ENCODE measurements at places on chromosomes 12 and 14. TPM values are rescaled to one million over a fixed set of nuclear protein-coding genes. Genes with fewer than 3 reads are reported as not detected.

GRCh38 chr12:128609861-128610260, 213.9 kb downstream of the SLC15A4 start:
- H3K36me3 ChIP-seq = no peaks in the 10 kb centered on the region
- H3K27ac ChIP-seq = no peak overlapping the region
- no peak overlapping the region for H3K4me3 ChIP-seq
- no peaks in the 10 kb centered on the region for H3K27me3 ChIP-seq
- DNase-seq = peak; percentile 50

DNA sequence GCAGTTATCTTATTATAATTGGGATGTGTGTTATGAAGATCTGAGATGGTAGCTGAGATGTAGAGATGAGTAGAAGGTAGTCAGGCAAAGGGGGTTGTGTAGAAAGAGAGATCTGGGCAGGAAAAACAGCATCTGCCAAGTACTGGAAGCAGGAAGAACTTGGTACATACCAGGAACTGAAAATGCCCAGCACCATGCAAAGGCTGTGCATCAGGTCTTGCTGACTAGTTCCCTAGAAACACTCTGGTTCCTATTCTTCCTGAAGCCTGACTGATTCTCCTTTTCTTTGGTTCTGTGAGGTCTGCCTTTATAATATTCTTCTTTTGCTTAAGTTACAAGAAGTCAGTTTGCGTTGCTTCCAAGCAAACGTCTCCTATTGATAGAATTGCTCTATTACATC, 6.7 kb upstream of the NFATC4 start:
- H3K27me3 ChIP-seq = peaks cover 39% of the 10 kb centered on the region
- no peak overlapping the region for H3K27ac ChIP-seq
- no peak for DNase-seq
- peaks cover 5% of the 10 kb centered on the region for H3K4me1 ChIP-seq
- H3K36me3 ChIP-seq = no peaks in the 10 kb centered on the region
- H3K4me3 ChIP-seq = no peak overlapping the region

DNA sequence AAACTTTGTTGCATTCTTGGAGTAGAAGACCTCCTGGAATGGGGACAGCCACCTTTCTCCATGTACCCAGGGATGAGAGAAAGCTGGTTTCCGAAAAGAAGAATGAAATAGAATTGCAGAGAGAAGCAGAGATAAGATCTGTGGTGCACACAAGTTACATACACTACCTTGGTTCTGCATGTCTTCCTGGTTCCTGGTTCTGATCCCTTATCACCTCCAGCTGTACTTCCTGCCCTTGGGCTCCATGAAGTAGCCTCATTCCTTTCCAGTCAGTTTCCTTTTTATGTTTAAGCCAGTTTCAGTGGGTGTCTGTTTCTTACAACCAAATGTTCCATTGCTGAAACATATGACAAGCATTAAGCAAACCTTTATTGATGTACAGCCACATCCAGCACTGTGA, 69.3 kb downstream of the FBXW8 start:
- H3K27me3 ChIP-seq = no peaks in the 10 kb centered on the region
- H3K4me1 ChIP-seq = no peaks in the 10 kb centered on the region
- H3K4me3 ChIP-seq = no peak overlapping the region
- DNase-seq = no peak

- H3K36me3 ChIP-seq = no peaks in the 10 kb centered on the region
- DNase-seq = peak; percentile 90
- H3K27ac ChIP-seq = no peak overlapping the region
- no peak overlapping the region for H3K4me3 ChIP-seq
- peaks cover 8% of the 10 kb centered on the region for H3K4me1 ChIP-seq
These were observed 30.6 kb downstream of the PPFIBP1 start for GRCh38 chr12:27554421-27555186.

The TXNDC16 gene
- 4.7 TPM for total RNA-seq

DNA sequence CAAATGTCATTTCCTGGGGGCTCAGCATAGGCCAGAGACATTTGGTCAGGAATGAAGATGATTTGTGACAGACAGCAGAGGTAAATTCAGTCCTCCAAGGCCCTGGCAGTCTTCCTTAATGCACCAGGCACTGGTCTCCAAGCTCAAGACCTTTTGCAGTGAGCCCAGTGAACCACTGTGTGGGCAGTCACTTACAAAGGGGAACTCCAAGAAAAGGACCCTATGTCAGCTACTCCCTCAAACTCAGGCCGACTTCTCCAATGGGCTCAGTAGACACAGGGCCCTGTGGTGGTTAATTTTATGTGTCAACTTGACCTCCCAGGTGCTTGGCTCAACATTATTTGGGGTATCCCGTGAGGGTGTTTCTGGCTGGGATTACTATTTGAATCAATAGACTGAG, 29.3 kb upstream of the PLEK2 start:
- no peak for DNase-seq
- H3K27me3 ChIP-seq = no peaks in the 10 kb centered on the region
- H3K4me3 ChIP-seq = no peak overlapping the region
- H3K36me3 ChIP-seq = no peaks in the 10 kb centered on the region

DNA sequence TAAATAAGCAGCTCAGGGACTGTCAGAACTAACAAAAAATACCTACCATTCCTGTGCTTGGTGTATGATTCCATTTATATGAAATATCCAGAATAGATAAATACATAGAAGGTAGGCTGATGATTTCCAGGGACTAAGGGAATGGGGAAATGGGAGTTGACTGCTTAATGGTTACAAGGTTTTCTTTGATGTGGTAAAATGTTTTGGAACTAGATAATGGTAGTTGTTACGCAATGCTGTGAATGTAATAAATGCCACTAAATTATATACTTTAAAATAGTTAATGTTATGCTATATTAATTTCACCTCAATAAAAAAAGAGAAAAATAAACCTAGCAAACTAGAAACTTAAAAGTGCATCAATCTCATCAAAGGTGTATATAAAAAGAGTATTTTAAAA, 41.1 kb downstream of the CEP83 start:
- H3K27ac ChIP-seq = no peak overlapping the region
- H3K4me3 ChIP-seq = no peak overlapping the region
- DNase-seq = no peak
- H3K4me1 ChIP-seq = no peaks in the 10 kb centered on the region
- H3K36me3 ChIP-seq = no peaks in the 10 kb centered on the region

The HOXC12 gene
- not detected for total RNA-seq

- no peaks in the 10 kb centered on the region for H3K27me3 ChIP-seq
- no peak overlapping the region for H3K27ac ChIP-seq
- H3K4me3 ChIP-seq = no peak overlapping the region
- H3K36me3 ChIP-seq = no peaks in the 10 kb centered on the region
- no peak for DNase-seq
- H3K4me1 ChIP-seq = peaks cover 16% of the 10 kb centered on the region
These were observed 171.6 kb upstream of the PTPRQ start for GRCh38 chr12:80272387-80272915.

GRCh38 chr12:51593539-51593938, 2.5 kb downstream of the SCN8A start:
- no peaks in the 10 kb centered on the region for H3K36me3 ChIP-seq
- no peak overlapping the region for H3K27ac ChIP-seq
- H3K4me3 ChIP-seq = no peak overlapping the region
- DNase-seq = peak; percentile 77
- H3K4me1 ChIP-seq = no peaks in the 10 kb centered on the region
- peaks cover 32% of the 10 kb centered on the region for H3K27me3 ChIP-seq

GRCh38 chr14:90551070-90551704, 154.4 kb downstream of the CALM1 start:
- H3K27me3 ChIP-seq = no peaks in the 10 kb centered on the region
- H3K4me1 ChIP-seq = peaks cover 10% of the 10 kb centered on the region
- DNase-seq = peak; percentile 12

DNA sequence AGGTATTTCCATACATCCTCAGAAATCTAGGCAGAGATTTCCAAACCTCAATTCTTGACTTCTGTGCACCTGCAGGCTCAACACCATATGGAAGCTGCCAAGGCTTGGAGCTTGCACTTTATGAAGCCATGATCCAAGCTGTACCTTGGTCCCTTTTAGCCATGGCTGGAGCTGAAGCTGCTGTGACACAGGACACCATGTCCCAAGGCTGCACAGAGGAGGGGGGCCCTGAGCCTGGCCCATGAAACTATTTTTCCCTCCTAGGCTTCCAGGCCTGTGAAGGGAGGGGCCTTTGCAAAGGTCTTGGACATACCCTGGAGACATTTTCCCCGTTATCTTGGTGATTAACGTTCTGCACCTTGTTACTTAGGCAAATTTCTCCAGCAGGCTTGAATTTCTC, 110.5 kb downstream of the IGF1 start:
- no peak for DNase-seq
- no peak overlapping the region for H3K27ac ChIP-seq
- H3K27me3 ChIP-seq = no peaks in the 10 kb centered on the region
- H3K4me3 ChIP-seq = no peak overlapping the region
- no peaks in the 10 kb centered on the region for H3K36me3 ChIP-seq

The PRB2 gene
- total RNA-seq = not detected

The NTS gene
- total RNA-seq = 2.4 TPM

The KRT2 gene
- total RNA-seq = not detected

- H3K27ac ChIP-seq = no peak overlapping the region
- DNase-seq = no peak
- H3K36me3 ChIP-seq = no peaks in the 10 kb centered on the region
- H3K4me1 ChIP-seq = no peaks in the 10 kb centered on the region
- H3K27me3 ChIP-seq = peaks cover under 1% of the 10 kb centered on the region
- no peak overlapping the region for H3K4me3 ChIP-seq
These were observed 12.4 kb downstream of the KRT71 start for GRCh38 chr12:52540531-52540930.

- DNase-seq = peak; percentile 69
- H3K27me3 ChIP-seq = peaks cover 35% of the 10 kb centered on the region
- H3K36me3 ChIP-seq = no peaks in the 10 kb centered on the region
- H3K4me1 ChIP-seq = no peaks in the 10 kb centered on the region
These were observed 21.6 kb downstream of the C12orf71 start for GRCh38 chr12:27060740-27061139.

The MBD6 gene
- 13.8 TPM for total RNA-seq

GRCh38 chr12:66482351-66483203, 180.3 kb downstream of the HELB start:
- H3K4me1 ChIP-seq = peaks cover 3% of the 10 kb centered on the region
- no peaks in the 10 kb centered on the region for H3K36me3 ChIP-seq
- no peak overlapping the region for H3K4me3 ChIP-seq
- no peaks in the 10 kb centered on the region for H3K27me3 ChIP-seq
- H3K27ac ChIP-seq = no peak overlapping the region
- peak; percentile 23 for DNase-seq

GRCh38 chr12:89040146-89040964, 311.9 kb downstream of the DUSP6 start:
- H3K27ac ChIP-seq = no peak overlapping the region
- no peaks in the 10 kb centered on the region for H3K36me3 ChIP-seq
- no peak overlapping the region for H3K4me3 ChIP-seq
- H3K27me3 ChIP-seq = no peaks in the 10 kb centered on the region
- DNase-seq = peak; percentile 43

The IFT81 gene
- 30.0 TPM for total RNA-seq

GRCh38 chr14:51849097-51849496, 11.3 kb upstream of the GNG2 start:
- peaks cover 13% of the 10 kb centered on the region for H3K4me1 ChIP-seq
- no peak overlapping the region for H3K27ac ChIP-seq
- no peak overlapping the region for H3K4me3 ChIP-seq
- no peaks in the 10 kb centered on the region for H3K27me3 ChIP-seq
- no peak for DNase-seq

DNA sequence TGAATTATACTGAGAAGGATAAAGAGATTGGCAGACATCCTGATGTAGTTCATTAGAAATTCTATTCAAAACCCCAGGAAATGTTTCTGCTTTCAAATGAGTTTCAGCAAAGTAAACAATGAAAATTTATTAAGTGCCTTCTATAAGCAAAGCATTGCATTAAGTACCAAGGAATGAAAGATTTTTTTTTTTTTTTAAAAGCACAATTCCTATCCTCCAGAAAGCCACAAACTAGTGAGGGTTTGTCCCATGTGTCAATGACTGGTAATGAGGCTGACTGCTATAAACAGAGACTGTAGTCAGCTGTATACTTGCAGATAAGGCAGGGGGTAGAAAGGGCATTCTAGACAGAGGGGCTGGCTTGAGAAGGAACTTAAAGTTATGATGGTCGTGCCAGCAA, 6.7 kb downstream of the ANO4 start:
- H3K27ac ChIP-seq = no peak overlapping the region
- H3K4me1 ChIP-seq = no peaks in the 10 kb centered on the region
- DNase-seq = no peak
- H3K4me3 ChIP-seq = no peak overlapping the region
- no peaks in the 10 kb centered on the region for H3K36me3 ChIP-seq

DNA sequence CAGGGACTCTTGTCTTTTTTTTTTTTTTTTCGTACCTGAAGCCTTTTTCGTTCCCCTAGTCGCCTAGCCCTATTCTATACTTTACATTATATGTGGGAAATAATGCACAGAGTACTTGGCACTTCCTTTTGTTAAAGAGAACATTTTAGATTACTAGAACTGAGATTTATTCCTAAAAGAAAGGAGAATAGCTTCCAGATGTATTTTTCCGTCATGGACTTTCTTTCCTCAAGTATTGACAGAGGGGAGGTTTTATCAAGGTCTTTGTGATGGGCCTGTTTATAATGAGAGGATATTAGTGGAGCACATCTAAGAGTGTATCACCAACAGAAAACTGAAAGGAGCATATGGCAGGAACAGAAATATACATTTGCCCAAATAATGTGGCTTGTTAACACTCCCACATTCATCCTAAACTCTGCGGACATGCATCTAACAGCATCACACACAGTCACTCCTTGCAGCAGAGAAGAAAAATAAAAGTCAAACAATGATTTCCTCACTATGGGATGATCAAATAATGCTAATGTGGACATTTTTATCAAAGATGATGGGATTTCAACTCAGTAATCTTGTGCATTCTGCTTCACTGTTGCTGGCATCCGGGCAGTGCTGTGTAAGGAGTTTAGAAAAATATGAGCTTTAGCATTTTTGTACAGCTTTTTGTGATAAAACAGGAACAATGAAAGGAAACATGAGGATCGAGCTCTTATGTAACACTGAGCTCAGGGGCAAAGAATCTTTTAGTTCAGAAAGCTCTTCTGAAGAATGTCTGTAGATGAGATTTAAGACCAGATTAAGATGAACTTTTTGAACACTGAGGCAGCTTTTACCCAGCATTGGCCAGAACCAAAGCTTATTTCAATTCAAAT, 183.1 kb downstream of the EGLN3 start:
- H3K36me3 ChIP-seq = no peaks in the 10 kb centered on the region

DNA sequence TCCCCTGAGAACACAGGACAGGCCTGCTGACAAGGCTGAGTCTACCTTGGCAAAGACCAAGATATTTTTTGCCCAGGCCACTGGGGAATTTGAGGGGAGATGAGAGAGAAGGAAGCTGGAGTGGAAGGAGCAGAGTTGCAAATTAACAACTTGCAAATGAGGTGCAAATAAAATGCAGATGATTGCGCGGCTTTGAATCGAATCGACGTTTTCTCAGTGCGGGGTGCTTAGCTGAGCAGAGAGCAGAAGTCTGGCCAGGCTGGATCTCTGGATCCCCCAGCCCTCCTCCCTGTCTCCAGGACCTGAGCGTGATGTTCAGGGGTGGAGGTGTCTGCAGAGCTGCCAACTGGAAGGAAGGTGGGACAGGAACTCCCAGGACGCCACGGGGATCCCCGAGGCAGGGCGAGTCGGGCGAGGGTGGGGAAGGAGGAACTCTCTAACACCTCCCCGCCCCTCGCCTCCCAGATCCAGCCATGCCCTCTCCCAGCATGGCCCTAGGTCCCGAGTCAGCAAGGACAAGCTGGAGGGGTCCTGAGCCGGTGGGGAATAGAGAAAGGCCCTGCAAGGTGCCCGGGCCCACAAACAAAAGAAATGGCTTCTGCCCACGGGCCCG, 527 bp upstream of the CARMIL3 start:
- peak overlapping the region; percentile 41 for H3K4me3 ChIP-seq
- H3K27me3 ChIP-seq = no peaks in the 10 kb centered on the region
- DNase-seq = peak; percentile 7
- no peak overlapping the region for H3K27ac ChIP-seq
- H3K36me3 ChIP-seq = no peaks in the 10 kb centered on the region

The TSPAN19 gene
- 0.06 TPM for total RNA-seq

- no peak overlapping the region for H3K27ac ChIP-seq
- no peaks in the 10 kb centered on the region for H3K27me3 ChIP-seq
- DNase-seq = peak; percentile 34
- no peaks in the 10 kb centered on the region for H3K36me3 ChIP-seq
These were observed 18.1 kb upstream of the WDR89 start for GRCh38 chr14:63659726-63660125.
